ENCODE measurements at places on chromosomes 7 and 10. TPM values are rescaled to one million over a fixed set of nuclear protein-coding genes. Genes with fewer than 3 reads are reported as not detected.
A peak's percentile ranks its signal among the peaks of the same experiment; 100 is the strongest.

- no peak for DNase-seq
Observed at GRCh38 chr10:86861351-86861750, 96.1 kb downstream of the MMRN2 start.

DNA sequence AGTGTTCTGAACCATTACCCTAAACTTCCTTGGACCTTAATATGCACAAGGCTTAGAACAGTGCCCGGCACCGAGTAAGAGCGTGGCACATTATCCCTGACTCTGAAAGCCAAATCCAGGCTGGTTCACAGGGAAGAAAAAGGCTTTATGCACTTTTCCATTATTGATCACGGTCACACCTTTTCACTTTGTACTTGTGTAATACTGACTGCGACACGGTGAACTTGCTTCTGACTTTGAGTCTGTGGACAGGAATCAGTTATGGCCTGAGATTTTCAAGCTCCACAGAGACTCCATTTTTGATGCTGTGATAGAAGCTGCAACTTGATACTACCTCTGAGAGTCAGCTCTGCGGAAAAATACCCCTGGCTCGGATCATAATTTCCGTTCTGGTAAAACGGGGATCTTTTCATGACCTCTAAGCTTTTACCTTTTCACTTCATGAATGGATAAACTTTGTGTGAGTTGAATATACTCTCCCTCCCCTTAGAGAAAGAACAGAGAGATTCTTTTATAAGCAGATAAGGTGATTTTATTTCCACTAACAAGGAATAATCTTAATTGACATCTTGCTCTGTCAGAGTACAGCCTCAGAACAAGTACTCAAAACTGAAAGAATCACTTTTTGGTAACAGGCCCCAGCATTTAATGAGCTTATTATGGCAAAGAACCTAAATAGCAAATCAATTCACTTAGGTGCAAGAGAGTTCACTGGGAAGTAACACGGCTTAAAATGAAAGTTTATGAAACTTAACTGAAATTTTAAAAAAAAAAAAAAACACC, 88.8 kb downstream of the ELMO1 start:
- no peak for DNase-seq

DNA sequence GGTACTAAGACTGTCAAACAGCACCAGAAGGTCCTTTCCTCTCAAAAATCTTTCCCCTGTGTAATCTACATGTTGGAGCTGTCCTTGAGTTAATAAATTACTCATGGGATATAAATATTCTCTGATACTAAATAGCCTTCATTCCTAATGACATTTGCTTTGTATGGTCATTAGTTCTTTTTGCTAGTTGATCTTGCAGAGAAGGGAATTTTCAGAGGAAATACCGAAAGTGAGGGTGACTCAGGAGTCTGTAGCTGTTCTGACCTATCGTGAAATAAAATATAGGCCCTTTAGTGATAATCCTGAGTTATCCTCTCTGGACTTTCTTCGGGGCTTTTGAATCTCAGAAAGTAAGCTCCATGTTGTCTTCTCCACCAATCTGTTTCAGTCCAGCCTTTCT, 19.4 kb upstream of the CLDN12 start:
- peak; percentile 50 for DNase-seq

DNA sequence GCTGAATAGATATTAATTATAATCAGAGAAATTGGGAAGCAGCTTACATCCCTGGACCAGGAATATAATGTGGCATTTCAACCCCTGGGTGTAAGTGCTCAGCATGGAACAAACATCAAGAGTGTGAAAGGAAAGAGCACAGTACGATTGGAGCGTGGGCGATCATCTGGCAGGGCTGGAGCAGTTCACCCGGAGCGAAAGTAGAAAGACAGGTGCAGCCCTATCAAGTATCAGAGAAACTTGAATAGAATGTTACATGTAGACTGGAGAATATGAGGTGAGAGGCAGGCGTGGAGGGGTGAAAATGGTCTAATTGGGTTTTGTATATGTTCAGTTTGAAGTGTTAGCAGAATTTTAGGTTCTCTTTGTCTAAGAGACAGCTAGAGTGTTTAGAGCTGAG, 303.0 kb downstream of the MDFIC start:
- no peak for DNase-seq

DNA sequence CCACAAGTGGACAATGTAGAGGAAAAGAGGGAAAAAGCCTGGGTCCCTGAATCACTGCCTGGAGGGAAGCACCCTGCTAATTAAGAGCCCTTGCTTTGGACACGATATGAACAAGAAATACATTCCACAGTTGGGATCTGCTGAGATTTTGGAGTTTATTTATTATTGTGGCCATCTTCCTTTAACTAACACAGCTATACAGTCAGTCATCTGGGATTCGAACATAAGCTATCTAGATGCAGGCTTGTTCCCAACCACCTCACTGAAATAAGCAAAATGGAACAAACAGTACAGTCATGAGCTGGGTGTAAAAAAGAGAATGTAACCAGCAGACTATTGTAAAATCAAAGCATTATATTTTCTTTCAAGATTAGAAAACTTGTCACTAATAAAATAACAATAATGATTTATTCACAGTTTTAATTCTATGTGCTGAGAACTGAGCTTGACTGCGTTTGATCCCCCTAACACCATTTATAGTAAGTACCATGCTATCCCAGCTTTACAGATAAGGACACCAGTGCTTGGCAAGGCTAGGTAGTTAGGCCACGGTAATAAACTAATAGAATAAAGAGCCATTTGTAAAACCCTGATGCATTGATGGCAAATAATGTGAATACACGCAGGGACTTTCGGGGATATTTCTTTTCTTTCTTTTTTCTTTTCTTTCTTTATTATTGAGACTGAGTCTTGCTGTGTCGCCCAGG, 223.8 kb upstream of the KLF6 start:
- no peak for DNase-seq

The GPR26 gene
- not detected for total RNA-seq
